Inflammatory macrophage treated with lipopolysaccharide for 1 hour (primary cell): ENCODE measurements at places on chromosomes 6 and 20.

DNA sequence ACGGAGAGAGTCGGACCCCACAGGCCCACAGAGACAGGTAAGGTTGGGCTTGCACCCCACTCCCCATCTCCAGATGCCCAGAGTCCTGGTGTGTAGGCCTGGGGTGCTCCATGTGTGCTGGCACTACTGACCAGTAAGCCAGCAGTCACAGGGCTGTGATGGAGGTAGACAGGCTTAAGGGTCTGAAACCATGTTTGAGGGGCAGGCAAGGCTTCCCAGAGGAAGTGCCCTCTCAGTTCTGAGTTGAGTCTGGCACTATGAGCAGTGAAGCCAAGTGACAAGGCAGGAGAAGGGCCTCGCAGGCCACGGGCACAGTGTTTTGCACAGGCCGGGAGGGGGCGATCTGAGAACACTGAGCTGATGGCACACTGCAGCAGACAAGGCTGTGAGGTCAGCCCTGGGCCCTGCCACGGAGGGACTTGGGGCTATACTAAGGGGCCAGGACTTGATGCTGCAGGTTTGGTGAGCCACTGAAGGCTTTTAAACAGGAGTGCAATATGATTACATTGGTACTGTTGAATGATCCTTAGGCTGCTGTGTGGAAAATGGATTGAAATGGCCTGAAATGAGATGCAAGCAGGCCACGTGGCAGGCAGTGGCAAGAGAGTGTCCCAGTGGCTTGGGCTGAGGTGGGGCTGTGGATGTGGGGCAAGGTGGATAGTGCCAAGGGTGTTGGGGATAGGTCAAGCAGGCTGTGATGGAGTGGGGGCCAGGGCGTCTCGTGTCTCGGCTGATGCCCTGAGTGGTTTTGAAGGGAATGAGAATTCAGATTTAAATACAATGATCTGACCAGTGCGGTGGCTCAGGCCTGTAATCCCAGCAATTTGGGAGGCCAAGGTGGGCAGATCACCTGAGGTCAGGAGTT is 20.3 kb downstream of the TTBK1 start:
- DNase-seq: peak; percentile 87

- no peak for DNase-seq
Observed at GRCh38 chr6:29376003-29376402, 912 bp upstream of the OR12D3 start.

DNA sequence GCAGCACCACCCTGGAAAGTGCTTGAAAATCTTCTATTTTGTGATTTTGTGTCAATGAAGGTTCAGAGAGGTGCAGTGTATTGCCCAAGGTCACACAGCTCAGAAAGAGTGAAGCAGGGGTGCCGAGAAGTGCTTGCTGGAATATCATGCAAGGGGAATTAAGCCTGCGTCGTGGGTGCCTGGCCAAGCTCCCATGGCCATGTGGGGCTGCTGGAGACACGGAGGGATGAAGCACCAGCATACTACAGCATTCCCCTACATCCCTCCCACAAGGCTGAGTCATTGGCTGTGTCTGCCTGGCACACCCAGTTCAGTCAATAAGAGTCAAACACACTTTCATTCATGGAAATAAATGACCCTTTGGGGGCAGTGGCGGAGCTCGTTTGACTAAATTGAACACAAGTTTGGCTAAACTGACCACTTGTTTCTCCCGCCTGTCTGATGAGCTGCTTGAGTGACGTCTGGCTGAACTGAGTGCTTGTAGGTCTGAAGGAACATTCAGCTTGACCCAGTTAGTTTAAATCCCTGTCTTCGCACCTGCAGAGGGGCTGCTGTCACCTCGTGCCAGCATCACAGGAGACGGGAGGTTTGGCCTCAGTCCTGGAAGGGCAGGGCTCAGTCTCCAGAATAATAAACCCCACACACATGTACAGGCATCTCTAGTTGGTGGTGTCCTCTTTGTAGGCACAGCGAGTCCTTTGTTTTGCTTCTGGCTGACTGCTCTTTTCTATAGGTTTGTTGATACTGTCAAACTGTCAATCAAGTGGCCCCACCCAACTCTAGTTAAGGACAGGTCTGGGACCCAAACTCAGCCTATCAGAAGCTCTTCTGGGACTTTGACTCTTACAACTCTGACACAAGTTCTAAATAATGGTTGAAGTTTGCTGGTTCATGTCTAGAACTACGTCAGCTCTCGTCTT is 8.4 kb upstream of the TGM2 start:
- DNase-seq: peak; percentile 79

DNA sequence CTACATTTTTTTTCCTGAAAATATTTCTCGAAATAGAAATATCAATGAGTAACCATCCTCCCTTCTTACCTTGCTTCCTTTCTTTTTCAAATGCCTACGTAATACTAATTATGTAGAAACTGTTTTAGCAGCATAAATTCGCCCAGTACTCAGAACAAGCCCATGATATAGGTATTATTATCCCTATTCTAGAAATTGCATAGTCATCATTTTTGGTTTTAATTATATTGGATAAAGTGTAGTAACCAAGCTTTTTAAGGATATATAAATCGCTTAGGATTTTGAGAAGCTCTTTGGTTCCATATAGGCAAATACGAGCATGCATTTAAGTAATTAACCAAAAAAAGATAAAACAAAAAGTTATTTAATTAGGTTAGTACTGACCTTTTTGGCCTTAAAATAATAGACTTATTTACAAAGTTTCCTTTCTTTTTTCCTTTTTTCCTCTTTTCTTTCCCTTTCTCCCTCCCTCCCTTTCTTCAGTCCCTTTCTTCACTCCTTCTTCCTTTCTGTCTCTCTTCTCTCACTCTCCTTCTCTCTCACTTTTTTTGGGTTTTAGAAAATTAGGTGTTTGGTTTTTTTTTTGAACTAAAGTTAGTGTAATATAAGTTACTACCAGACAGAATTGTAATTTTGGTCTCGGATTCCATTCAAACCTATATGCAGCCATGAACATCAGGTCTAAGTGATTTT is 457.7 kb downstream of the RFPL4B start:
- no peak for DNase-seq

DNA sequence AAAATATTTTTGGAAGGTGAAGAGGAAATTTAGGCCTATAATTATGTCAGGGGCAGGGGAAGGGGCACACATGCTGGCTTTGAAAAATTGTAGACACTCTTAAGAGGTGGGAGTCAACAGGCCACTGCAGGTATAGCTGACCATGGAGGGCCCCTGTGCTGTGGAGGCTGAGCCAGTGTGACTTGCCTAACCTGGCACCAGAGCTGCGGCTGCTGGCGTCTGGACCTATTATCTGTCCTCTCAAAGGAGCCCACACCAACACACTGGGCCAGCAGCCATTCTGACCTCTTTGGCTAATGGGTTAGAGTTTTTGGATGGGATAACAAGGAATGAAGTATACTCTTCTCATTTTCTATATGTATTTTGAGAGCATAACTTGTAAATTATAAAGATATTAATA is 4.5 kb downstream of the GID8 start:
- DNase-seq: no peak
